Uterus (tissue), 4 donors: ENCODE measurements at places on chromosomes 6 and 20. TPM values are rescaled to one million over a fixed set of nuclear protein-coding genes. Genes with fewer than 3 reads are reported as not detected.

Gene CYP24A1
- total RNA-seq: not detected

Gene SPATS1
- total RNA-seq: not detected

- no peaks in the 10 kb centered on the region for H3K36me3 ChIP-seq
- no peak overlapping the region for H3K4me3 ChIP-seq
- H3K4me1 ChIP-seq: no peaks in the 10 kb centered on the region
- no peak overlapping the region for H3K27ac ChIP-seq
Observed at GRCh38 chr20:32605167-32605656, 20.1 kb upstream of the NOL4L start.

DNA sequence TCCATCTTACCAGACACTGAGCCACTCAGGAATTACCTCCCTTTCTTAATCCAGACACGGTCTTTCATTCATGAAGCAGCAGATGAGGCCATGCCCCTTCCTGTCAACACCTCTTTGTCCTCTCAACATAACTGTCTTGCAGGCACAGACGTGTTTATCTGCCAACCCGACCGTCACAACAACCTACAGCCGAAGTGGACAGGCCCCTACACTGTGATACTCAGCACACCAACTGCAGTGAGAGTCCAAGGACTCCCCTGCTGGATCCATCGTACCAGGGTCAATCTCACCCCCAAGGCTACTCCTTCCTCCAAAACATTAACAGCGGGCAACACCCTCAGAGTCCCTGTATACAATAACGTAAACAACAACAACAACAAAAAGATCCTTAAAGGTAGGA lies 30.6 kb upstream of the ULBP3 start:
- DNase-seq: no peak
- H3K27me3 ChIP-seq: no peaks in the 10 kb centered on the region
- no peak overlapping the region for H3K27ac ChIP-seq

Gene SLC17A9
- total RNA-seq: 5.4 TPM

GRCh38 chr20:59333260-59333845 lies 32.9 kb downstream of the EDN3 start:
- DNase-seq: no peak
- no peak overlapping the region for H3K4me3 ChIP-seq
- H3K27me3 ChIP-seq: no peaks in the 10 kb centered on the region
- no peaks in the 10 kb centered on the region for H3K4me1 ChIP-seq

DNA sequence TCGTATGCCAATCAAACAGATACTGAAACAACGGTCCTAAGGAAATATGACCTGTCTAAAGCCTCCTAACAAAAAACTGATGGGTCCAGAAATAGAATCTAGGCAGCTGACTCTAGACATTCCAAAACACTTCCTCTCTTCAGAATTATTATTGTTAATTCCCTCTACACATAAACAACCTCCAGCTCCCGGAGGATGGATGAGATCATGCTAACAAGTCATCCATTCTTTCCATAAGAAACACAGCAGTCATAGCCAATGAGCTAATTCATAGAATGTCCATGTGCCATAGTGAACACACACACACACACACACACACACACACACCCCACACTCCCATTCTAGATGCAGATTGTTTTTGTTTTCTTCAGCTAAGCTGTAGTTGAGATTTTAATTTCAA lies 44.3 kb downstream of the HDGFL1 start:
- DNase-seq: no peak
- no peak overlapping the region for H3K4me3 ChIP-seq
- H3K27me3 ChIP-seq: no peaks in the 10 kb centered on the region
- H3K36me3 ChIP-seq: no peaks in the 10 kb centered on the region
- peaks cover 7% of the 10 kb centered on the region for H3K4me1 ChIP-seq

Gene TFAP2D
- not detected for total RNA-seq

Gene EEF1A1
- 13,006 TPM for total RNA-seq

DNA sequence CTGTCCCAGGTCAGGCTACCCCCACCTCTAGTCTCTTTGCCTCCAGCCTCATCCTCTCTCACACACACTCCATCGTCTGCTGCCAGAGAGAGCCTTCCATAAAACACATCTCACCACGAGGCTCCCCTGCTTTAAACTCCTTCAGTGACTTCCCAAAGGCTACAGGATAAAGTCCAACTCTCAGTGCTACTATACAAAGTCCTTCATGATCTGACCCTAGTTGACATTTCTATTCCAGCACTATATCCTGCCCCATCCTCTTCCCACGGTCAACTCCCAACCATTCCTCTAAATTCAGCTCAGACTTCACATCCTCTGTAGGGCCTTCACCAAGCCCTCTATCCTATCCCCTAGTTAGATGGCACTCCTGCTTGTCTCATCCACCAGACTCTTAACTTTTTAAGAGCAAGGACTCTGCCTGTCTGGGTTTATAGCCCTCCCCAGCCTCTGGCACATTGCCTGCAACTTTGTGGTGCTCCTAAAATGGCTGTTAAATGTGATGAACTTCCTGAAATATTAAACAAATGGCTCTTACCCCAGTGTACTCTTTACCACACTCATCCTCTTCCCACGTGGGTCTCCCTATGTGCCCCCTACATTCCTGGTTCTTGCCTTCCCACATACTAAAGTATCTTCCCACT lies 36.1 kb downstream of the KIF16B start:
- no peaks in the 10 kb centered on the region for H3K36me3 ChIP-seq
- H3K4me3 ChIP-seq: no peak overlapping the region
- H3K4me1 ChIP-seq: no peaks in the 10 kb centered on the region
- DNase-seq: no peak
- no peaks in the 10 kb centered on the region for H3K27me3 ChIP-seq
- no peak overlapping the region for H3K27ac ChIP-seq

Gene ZC2HC1B
- 0.35 TPM for total RNA-seq

- no peak for DNase-seq
- H3K36me3 ChIP-seq: no peaks in the 10 kb centered on the region
- H3K4me3 ChIP-seq: no peak overlapping the region
- no peaks in the 10 kb centered on the region for H3K27me3 ChIP-seq
- H3K4me1 ChIP-seq: no peaks in the 10 kb centered on the region
- no peak overlapping the region for H3K27ac ChIP-seq
Observed at GRCh38 chr6:145148776-145149175, 586.5 kb downstream of the EPM2A start.

DNA sequence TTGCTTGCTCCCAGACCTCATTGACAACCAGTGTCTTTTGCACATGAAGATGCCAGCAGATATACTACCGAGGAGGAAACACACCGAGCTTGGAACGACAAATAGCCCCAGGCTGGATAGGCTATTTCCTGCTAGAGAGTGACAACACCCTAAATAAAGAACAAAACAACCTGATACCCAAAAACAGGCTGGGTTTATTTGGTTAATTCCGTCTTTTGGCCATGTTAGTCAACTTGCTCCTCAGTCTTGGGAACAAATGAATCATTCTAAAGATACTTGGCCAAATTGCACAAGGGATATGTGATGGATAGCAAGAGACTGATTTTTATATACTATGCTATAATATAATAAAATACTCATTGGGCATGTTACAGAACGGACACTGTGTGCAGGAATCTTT lies 11.5 kb upstream of the MUC22 start:
- no peaks in the 10 kb centered on the region for H3K4me1 ChIP-seq
- no peak overlapping the region for H3K4me3 ChIP-seq
- no peak overlapping the region for H3K27ac ChIP-seq
- no peaks in the 10 kb centered on the region for H3K36me3 ChIP-seq
- H3K27me3 ChIP-seq: no peaks in the 10 kb centered on the region
